ENCODE measurements at places on chromosomes 6 and 20. TPM values are rescaled to one million over a fixed set of nuclear protein-coding genes. Genes with fewer than 3 reads are reported as not detected.
A peak's percentile ranks its signal among the peaks of the same experiment; 100 is the strongest.

LY6G6D gene
- total RNA-seq, result not detected

ANGPT4 gene
- total RNA-seq, result 0.11 TPM

PLN gene
- 1,831 TPM for total RNA-seq

ZC3H12D gene
- total RNA-seq, result 1.3 TPM

PPT2 gene
- total RNA-seq, result 19.5 TPM

HRH3 gene
- total RNA-seq, result not detected

- H3K4me3 ChIP-seq, result no peak overlapping the region
- no peak for DNase-seq
- no peaks in the 10 kb centered on the region for H3K36me3 ChIP-seq
- no peak overlapping the region for H3K27ac ChIP-seq
- H3K27me3 ChIP-seq, result no peaks in the 10 kb centered on the region
Observed at GRCh38 chr20:820323-820953, 13.1 kb upstream of the FAM110A start.

DNA sequence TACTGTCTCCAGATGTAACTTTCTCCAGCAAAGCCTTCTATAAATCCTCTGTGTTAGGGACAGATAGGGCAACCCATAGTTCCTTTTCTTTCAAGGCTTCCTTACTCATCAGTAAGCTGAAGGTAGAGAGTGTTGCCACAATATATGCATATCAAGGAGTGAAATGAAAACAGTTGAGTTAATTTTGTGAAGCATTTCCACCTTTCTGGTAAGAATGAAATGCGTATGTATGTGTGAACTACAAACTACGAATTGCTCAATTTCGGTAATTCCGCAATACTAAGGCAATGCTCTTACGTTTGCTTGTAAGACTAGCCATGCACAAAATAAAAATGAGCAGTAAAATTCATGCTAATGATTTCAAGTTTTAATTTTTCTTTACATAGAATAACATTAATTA lies 61.2 kb upstream of the HBS1L start:
- no peaks in the 10 kb centered on the region for H3K4me1 ChIP-seq
- no peaks in the 10 kb centered on the region for H3K27me3 ChIP-seq
- no peaks in the 10 kb centered on the region for H3K36me3 ChIP-seq
- no peak overlapping the region for H3K4me3 ChIP-seq
- DNase-seq, result no peak

GRCh38 chr6:16305246-16305725 lies 66.9 kb downstream of the GMPR start:
- H3K36me3 ChIP-seq, result peaks cover 16% of the 10 kb centered on the region
- no peaks in the 10 kb centered on the region for H3K27me3 ChIP-seq
- H3K4me3 ChIP-seq, result no peak overlapping the region
- DNase-seq, result no peak
- no peak overlapping the region for H3K27ac ChIP-seq

GRCh38 chr6:167337675-167338449 lies 13.0 kb downstream of the TTLL2 start:
- no peaks in the 10 kb centered on the region for H3K36me3 ChIP-seq
- H3K4me3 ChIP-seq, result no peak overlapping the region
- no peak overlapping the region for H3K27ac ChIP-seq
- DNase-seq, result no peak
- no peaks in the 10 kb centered on the region for H3K27me3 ChIP-seq

GRCh38 chr6:74605922-74606581 lies 599.8 kb downstream of the COL12A1 start:
- H3K27ac ChIP-seq, result peak overlapping the region; percentile 34
- H3K4me1 ChIP-seq, result no peaks in the 10 kb centered on the region
- no peak overlapping the region for H3K4me3 ChIP-seq
- no peak for DNase-seq
- no peaks in the 10 kb centered on the region for H3K36me3 ChIP-seq

DNA sequence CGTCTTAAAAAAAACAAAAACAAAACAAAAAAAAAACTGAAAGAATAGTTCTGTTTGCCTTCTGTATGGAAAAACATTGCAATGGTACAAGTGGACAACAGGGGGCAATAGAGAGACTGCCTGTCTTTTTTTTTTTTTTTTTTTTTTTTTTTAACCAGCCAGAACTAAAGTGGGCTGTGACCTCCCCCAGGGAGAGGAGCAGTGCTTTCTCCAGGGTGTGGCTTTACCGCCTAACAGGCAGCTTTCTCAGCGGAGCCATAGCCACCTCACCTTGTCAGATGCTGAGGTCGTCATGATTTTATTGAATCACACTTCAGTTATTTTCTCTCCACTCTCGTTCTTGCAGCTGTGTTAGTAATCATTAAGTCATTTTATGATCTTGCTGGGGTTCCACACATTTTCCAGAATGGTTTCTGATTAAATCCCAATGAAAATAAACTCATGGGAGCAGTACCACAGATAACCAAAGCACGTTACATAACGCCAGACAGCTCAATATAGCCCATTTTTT lies 78.4 kb downstream of the GMPR start:
- H3K4me1 ChIP-seq, result no peaks in the 10 kb centered on the region
- no peaks in the 10 kb centered on the region for H3K36me3 ChIP-seq
- no peak for DNase-seq
- peak overlapping the region; percentile 84 for H3K27ac ChIP-seq

GRCh38 chr6:157599191-157599590 lies 218.2 kb downstream of the ZDHHC14 start:
- DNase-seq, result peak; percentile 42
- H3K36me3 ChIP-seq, result no peaks in the 10 kb centered on the region
- H3K4me1 ChIP-seq, result peaks cover 8% of the 10 kb centered on the region
- H3K27ac ChIP-seq, result no peak overlapping the region
- H3K27me3 ChIP-seq, result no peaks in the 10 kb centered on the region

DNA sequence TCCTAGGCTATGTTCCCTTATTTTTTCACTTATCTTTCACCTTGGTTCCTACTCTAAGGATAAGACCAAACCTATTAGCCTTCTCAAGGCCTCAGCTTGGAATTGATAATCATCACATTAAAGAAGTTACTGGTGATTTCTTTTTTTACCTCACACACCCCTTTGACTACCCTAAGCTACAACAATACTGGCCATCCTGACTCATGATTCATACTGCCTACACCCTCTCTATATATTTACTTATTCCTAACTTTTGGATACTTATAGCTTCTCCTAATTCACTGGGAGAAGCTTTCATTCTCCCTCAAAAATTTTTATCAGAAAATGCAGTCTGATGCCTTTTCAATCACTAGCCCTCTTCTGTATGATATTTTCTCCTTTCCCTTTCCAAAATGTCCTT lies 256.1 kb downstream of the TBX18 start:
- no peaks in the 10 kb centered on the region for H3K36me3 ChIP-seq
- no peak overlapping the region for H3K4me3 ChIP-seq
- no peak for DNase-seq

- no peaks in the 10 kb centered on the region for H3K36me3 ChIP-seq
- H3K27ac ChIP-seq, result peak overlapping the region; percentile 95
- H3K27me3 ChIP-seq, result no peaks in the 10 kb centered on the region
- no peaks in the 10 kb centered on the region for H3K4me1 ChIP-seq
- peak overlapping the region; percentile 97 for H3K4me3 ChIP-seq
- no peak for DNase-seq
Observed at GRCh38 chr20:20712004-20712473, 405 bp downstream of the RALGAPA2 start.

GRCh38 chr6:41428336-41428995 lies 93.1 kb downstream of the NCR2 start:
- H3K4me3 ChIP-seq, result peak overlapping the region; percentile 56
- H3K36me3 ChIP-seq, result no peaks in the 10 kb centered on the region
- peaks cover 34% of the 10 kb centered on the region for H3K4me1 ChIP-seq
- DNase-seq, result no peak
- peak overlapping the region; percentile 72 for H3K27ac ChIP-seq

DNA sequence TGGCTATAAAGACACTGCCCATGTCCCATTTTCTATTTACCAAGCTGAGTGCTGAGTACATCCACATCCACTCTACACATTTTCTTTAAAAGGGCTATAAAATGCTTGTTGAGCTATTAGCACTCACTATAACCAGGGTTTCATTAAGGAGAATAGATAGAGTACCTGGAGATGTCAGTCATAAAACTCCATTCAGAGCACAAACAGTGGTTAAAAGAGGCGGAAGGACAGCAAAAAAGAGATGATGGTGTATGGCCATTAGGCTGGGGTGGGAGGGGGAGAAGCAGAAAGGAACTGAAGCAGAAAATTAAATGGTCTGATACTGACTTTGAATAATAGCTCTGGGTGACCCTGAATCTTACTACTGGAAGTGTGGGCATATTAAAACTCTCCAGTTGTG lies 609.9 kb upstream of the MAP3K7 start:
- no peak for DNase-seq
- H3K4me3 ChIP-seq, result no peak overlapping the region
- H3K27ac ChIP-seq, result no peak overlapping the region
- H3K4me1 ChIP-seq, result no peaks in the 10 kb centered on the region
- no peaks in the 10 kb centered on the region for H3K27me3 ChIP-seq
- H3K36me3 ChIP-seq, result no peaks in the 10 kb centered on the region

- H3K4me3 ChIP-seq, result no peak overlapping the region
- H3K36me3 ChIP-seq, result no peaks in the 10 kb centered on the region
Observed at GRCh38 chr6:13678255-13678983, 33.2 kb downstream of the RANBP9 start.

DNA sequence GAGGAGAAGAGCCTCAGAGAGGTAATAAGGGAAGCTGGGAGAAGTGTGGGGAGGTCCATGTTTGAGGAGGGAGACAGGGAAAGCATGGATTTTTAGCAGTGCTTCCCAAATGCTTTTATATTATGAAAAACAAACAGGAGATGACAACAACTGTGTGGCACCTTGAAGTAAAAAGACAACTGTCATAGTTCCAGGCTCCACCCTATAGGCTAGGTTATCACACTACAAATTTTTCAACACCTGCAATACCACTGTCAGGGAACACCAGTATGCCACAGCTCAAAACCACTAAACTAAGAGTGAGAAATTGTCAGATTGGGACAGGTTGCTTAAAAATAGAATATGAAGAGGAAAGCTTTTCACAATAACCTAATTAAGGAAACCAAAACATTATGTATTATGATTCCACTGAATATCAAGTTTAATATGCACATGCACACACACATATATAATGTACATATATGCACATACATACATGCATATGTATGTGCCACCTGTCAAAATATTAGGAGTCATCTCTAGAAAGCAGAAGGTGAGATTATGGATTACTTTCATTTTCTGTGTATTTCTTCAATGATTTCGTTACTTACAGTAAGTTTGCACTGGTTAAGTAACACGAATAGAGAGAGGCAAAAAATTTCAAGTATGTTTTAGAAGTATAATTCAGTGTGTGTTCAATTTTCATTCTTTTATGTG lies 261.2 kb downstream of the PTPRK start:
- H3K36me3 ChIP-seq, result no peaks in the 10 kb centered on the region
- H3K4me3 ChIP-seq, result no peak overlapping the region
- H3K27ac ChIP-seq, result no peak overlapping the region

GRCh38 chr6:20791944-20792343 lies 257.7 kb downstream of the CDKAL1 start:
- DNase-seq, result no peak
- no peak overlapping the region for H3K4me3 ChIP-seq
- H3K27ac ChIP-seq, result no peak overlapping the region
- no peaks in the 10 kb centered on the region for H3K4me1 ChIP-seq
- H3K27me3 ChIP-seq, result no peaks in the 10 kb centered on the region

GRCh38 chr6:34584694-34585093 lies 28.6 kb upstream of the SPDEF start:
- H3K36me3 ChIP-seq, result peaks cover 20% of the 10 kb centered on the region
- H3K4me1 ChIP-seq, result no peaks in the 10 kb centered on the region
- no peak for DNase-seq
- H3K27me3 ChIP-seq, result no peaks in the 10 kb centered on the region
- H3K4me3 ChIP-seq, result no peak overlapping the region

GRCh38 chr20:35600993-35601973 lies 14.3 kb upstream of the SPAG4 start:
- peaks cover 20% of the 10 kb centered on the region for H3K4me1 ChIP-seq
- DNase-seq, result peak; percentile 72
- H3K27ac ChIP-seq, result no peak overlapping the region
- H3K27me3 ChIP-seq, result no peaks in the 10 kb centered on the region
- H3K4me3 ChIP-seq, result peak overlapping the region; percentile 51

- H3K36me3 ChIP-seq, result no peaks in the 10 kb centered on the region
- no peak for DNase-seq
- peak overlapping the region; percentile 81 for H3K27ac ChIP-seq
- H3K4me3 ChIP-seq, result peak overlapping the region; percentile 34
Observed at GRCh38 chr20:53828088-53828681, 234.5 kb upstream of the ZNF217 start.

- peak overlapping the region; percentile 79 for H3K27ac ChIP-seq
- no peaks in the 10 kb centered on the region for H3K27me3 ChIP-seq
- H3K4me1 ChIP-seq, result peaks cover 31% of the 10 kb centered on the region
- no peak overlapping the region for H3K4me3 ChIP-seq
- no peaks in the 10 kb centered on the region for H3K36me3 ChIP-seq
- no peak for DNase-seq
Observed at GRCh38 chr6:150175586-150176151, 32.8 kb downstream of the PPP1R14C start.

DNA sequence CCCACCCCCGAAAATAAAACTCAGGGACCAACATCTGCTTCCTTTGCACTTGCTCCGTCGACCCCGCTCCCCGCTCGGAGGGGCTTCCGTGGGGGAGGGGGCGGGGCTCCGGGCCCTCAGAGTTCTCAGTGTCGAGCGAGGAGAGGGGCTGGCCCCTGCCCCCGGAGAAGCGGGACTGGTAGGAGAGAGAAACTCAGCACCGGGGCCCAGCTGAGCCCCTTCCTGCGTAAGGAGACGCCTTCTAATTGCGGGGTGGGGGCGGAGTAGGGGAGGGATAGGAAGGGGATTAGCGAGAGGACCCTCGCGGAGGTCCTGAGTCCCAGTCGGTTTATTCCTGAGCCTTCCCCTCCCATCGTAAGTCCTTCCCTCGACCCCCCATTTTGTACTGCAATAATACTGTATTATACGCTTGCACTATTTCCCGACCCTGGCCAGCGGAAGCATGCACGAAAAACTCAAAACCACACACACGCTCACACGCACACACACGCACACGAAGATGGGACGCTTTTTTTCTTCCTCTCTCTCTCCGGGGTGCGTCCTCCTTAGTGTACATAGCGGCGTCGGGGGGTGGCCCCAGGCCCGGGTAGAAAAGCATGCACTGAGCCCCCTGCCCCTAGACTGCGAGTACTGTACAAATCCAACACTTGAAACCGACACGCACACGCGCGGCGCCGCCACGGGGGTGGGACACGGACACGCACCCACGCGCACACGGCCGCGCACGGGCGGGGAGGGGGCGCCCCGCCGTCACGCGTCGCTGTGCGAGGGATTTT lies 22.1 kb upstream of the SLC22A7 start:
- no peaks in the 10 kb centered on the region for H3K36me3 ChIP-seq
- no peak for DNase-seq

- no peaks in the 10 kb centered on the region for H3K27me3 ChIP-seq
- peaks cover 14% of the 10 kb centered on the region for H3K4me1 ChIP-seq
- no peak overlapping the region for H3K4me3 ChIP-seq
- no peaks in the 10 kb centered on the region for H3K36me3 ChIP-seq
- DNase-seq, result peak; percentile 75
Observed at GRCh38 chr6:150876598-150876997, 11.1 kb downstream of the MTHFD1L start.

- H3K36me3 ChIP-seq, result no peaks in the 10 kb centered on the region
- DNase-seq, result peak; percentile 81
- H3K4me1 ChIP-seq, result peaks cover 14% of the 10 kb centered on the region
- H3K27me3 ChIP-seq, result no peaks in the 10 kb centered on the region
Observed at GRCh38 chr6:169723200-169723909, 945 bp downstream of the PHF10 start.

- H3K27ac ChIP-seq, result peak overlapping the region; percentile 94
- H3K4me1 ChIP-seq, result no peaks in the 10 kb centered on the region
- peak overlapping the region; percentile 12 for H3K4me3 ChIP-seq
- H3K27me3 ChIP-seq, result no peaks in the 10 kb centered on the region
- peaks cover 80% of the 10 kb centered on the region for H3K36me3 ChIP-seq
Observed at GRCh38 chr20:58908221-58908620, 55.7 kb downstream of the GNAS start.
